ENCODE measurements at places on chromosomes 13 and 19. TPM values are rescaled to one million over a fixed set of nuclear protein-coding genes. Genes with fewer than 3 reads are reported as not detected.

The FXYD3 gene
- 50.2 TPM for polyA plus RNA-seq

The ING1 gene
- 20.4 TPM for polyA plus RNA-seq

The NUMBL gene
- polyA plus RNA-seq: 17.0 TPM

- no peak for DNase-seq
Measured at GRCh38 chr13:113110048-113110851, 4.7 kb downstream of the F7 start.

DNA sequence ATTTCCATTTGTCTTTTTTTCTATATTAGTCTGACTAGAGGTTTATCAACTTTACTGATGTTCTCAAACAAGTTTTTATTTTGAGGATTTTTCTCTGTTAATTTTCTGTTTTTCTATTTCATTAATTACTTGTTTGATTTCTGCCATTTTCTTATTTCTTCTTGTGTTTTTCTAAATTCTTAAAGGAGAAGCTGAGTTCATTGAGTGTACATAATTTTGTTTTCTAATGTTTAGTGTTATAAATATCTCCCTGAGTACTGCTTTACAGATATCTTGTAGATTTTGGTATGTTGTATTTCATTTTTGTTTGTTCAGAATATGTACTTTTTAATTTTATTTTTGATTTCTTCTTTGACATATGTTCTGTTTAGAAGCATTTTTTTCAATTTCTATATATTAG lies 1404.3 kb upstream of the MIR17HG start:
- DNase-seq: no peak

DNA sequence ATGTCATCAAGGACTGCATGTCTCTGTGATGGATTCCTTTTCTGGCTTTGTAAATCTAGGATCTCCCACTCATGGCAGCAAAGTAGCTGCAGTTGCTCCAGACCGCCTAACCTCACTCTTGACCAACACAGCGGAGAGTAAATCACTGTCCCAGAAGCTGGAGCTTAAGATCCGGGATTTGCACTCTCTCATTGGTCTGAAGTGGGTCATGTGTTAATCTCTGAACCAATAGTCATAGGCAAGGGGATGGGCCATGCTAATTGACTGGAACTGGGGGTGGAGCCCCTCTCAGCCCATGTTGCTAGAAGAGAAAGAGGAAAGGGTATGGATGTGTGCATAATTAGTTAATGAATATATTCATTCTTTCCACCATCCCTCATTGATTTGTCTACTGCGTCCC lies 34.0 kb downstream of the VAV1 start:
- no peak for DNase-seq

DNA sequence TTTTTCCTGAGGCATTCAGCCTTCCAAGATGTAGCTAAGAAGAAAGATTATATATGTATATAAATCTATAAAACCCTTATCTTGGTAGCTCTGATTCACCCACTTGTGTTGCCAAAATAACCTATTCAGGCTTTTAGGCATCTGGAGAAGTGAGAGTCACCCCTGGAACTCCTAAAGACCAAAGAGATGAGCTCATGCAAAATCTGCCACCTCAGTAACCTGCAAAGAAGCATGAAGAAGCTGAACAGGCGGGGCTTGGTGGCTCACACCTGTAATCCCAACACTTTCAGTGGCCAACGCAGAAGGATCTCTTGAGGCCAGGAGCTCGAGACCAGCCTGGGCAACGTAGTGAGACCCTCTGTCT lies 393.7 kb downstream of the FOXO1 start:
- DNase-seq: no peak

DNA sequence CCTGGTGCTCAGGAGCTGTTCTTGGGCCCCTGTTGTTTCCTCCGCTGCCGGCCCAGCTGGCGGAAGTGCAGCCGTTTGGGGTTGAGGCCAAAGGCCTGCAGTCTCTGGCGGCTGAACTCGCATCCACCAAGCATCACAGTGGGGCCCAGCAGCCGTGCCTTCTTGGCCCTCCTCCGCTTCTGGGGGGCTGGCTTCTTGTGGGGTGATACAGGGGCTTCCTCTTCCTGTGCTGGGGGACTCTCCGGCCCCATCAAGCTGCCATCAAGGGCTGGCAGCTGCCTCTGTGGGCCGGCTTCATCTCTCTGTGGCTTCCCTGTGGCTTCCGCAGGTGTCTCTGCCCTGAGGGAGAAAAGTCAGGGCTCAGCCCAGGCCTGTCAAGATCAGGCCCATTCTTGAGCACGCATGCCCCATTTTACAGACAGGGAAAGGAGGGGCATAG lies 10.3 kb downstream of the ATG4D start:
- no peak for DNase-seq

GRCh38 chr13:41317243-41317642 lies 6.2 kb downstream of the NAA16 start:
- DNase-seq: no peak

DNA sequence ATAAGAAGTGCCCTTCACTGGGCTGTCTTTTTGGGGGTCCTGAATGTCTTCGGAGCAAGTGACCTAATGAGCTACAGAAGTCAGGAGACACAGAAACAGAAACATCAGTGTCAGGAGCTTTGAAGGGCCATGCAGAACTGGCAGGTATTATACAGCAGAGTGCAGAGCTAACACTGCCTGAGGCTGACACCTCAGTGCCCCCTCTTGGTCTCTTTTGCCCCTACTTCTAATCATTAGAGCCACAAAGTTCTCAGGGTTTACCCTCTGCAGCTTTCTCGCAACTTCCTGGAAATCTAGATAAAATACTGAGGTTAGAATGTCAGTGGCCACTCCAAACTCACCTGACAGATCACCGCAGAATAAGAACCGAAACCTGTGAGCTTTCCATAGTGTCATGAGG lies 172.7 kb downstream of the B3GLCT start:
- DNase-seq: no peak

DNA sequence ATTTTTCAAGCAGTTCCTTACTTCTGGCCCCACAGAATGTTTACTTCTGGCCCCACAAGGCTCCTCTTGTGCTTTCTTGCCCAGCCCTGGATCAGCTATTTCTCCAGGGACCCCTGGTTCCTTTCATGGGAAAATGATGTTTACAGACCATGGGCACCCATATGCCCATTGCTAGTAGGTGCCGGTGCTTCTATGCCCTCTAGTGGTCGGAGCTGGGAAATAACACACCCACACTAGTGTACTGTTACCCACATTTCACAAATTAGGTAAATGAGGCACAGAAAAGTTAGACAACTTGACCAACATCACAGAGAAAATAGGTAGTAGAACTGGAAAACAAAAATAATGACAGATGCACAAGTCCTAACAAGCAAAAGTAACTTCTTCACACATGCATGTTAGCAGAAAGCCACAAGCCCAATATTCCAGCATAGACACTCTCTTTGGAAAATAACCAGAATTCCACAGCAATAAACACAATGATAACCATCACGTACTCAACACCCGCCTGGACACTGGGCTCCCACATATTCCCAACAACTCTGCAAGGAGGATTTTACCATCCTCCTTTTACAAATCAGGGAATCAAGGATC lies 1.3 kb upstream of the CEACAM6 start:
- no peak for DNase-seq

DNA sequence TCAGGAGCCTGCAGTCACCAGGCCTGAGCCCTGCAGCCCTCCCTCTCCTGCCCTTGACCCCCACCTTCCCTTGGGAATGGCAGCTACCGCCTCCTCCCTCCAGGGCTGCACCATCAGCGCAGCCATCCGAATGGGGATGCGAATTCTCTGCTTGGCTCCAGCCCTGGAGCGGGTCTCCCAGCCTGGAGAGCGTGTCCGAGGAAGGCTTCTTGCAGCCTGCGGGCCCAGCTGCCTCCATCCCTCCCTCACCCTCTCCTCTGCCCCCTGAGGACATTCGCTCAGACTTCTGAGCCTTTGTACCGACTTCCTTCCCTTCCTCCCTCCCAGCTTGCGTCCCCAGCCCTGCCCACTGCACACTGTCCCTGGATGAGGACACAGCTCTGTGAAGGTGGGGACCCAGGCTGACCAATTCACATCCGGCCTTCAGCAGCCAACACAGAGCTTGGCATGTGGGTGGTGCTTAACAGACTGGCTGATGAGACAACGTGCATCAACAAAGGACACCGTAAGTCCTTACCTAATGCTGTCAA lies 6.0 kb upstream of the NKPD1 start:
- DNase-seq: no peak

DNA sequence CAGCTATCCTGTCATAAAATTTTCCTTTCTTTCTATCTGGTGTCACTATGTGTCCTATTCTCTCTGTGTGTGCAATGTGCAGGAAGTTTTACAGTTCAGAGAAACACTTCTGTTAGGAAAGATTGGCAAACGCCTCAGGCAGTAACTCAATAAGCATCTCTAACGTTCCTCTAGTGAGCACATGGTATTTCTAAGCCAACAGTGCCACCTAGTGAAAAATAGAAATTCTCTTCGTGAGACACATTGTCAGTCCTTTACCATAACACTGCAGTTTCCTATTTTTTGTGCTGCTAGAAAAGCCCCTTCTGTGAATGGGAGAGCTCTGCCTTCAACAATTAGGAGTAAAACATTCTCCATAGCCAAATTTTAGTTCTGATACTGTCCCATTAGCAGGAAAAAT lies 50.7 kb downstream of the ZNF723 start:
- DNase-seq: no peak

DNA sequence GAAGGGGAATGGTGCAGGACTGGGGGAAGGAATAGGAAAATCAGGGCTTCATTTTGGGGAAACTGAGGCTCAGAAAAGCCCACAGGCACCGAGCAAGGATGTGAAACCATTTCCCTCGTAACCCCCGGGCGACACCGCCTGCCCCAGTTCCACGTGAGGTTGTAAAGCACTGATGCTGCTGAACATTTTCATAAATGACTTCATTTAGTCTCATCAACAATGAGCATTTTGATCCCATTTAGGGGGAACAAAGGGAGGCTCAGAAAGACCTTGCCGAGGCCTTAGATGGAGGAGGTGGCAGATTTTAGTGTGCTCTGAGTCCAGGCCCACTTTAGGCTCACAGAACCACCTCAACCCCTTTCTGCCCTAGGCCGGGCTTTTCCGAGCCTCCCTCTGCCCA lies 20.5 kb upstream of the FBXO27 start:
- no peak for DNase-seq

- DNase-seq: no peak
Measured at GRCh38 chr13:105587786-105588185, 947.7 kb downstream of the EFNB2 start.

- DNase-seq: no peak
Measured at GRCh38 chr13:108962654-108963053, 333.2 kb downstream of the MYO16 start.

- DNase-seq: peak; percentile 19
Measured at GRCh38 chr19:30073152-30074000, 131.3 kb downstream of the URI1 start.

DNA sequence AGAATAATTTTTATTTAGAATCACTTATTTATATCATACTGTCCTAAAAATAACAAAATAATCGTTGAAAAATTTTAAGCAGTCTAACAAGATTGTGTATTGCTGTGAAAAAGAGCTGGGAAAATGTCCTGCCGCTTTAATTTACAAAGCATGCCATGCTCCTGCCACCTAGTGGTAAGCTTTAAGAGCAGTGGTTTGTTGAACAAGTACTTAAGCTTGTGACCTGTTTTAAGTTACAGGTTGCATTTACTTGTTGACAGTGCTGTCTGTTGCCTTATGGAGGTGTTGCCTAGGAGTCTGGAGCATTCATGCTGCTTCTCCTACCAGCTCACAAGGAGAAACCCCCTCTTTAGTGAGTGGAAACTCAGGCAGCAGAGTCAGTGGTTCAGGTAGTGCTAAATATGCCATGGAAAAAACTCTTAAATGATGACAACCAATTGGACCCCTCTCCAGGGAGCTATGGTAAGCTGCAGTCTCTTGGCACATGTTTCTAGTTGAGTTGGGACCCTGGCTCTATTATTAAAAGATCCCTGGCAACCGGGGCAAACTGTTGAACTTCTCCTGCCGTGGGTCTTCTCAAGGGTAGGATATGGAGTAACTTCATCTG lies 68.4 kb downstream of the SPATA13 start:
- peak; percentile 37 for DNase-seq

DNA sequence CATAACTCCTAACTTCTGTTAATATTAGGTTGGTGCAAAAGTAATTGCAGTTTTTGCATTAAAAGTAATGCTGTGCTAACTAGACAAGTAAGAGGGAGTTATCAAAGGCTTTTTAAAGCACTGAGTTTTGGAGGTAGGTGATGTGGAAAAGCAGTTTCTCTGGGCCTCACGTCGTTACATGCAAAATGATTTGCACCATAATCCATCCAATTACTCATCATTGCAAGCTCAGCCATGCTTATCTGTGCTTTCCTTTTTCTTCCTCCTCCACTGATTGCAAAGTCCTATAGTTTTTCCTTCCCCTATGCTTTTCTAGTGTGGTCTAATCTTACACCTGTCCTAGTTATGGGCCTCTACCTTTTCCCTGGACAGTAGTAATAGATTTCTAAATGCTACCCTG lies 35.4 kb upstream of the INTS6 start:
- DNase-seq: no peak

Measured in left lung (tissue), 14 donors.